ENCODE measurements at places on chromosomes 3 and 15.

- no peak for DNase-seq
Observed at GRCh38 chr3:177370246-177370822, 173.1 kb upstream of the TBL1XR1 start.

GRCh38 chr3:185402561-185402960 is 39.6 kb downstream of the MAP3K13 start:
- DNase-seq, result peak; percentile 34

GRCh38 chr3:175737646-175738572 is 878.8 kb downstream of the NAALADL2 start:
- DNase-seq, result no peak

DNA sequence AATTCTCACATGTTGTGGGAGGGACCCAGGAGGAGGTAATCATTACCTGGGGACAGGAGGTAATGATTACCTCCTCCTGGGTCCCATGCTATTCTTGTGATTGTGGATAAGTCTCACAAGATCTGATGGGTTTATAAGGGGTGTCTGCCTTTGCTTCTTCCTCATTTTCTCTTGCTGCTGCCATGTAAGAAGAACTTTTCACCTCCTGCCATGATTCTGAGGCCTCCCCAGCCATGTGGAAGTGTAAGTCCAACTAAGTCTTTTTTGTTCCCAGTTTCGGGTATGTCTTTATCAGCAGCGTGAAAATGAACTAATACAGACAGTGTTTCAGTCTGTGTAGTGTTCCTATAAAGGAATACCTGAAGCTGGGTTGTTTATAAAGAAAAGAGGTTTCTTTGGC is 13.1 kb upstream of the KCTD6 start:
- DNase-seq, result no peak

DNA sequence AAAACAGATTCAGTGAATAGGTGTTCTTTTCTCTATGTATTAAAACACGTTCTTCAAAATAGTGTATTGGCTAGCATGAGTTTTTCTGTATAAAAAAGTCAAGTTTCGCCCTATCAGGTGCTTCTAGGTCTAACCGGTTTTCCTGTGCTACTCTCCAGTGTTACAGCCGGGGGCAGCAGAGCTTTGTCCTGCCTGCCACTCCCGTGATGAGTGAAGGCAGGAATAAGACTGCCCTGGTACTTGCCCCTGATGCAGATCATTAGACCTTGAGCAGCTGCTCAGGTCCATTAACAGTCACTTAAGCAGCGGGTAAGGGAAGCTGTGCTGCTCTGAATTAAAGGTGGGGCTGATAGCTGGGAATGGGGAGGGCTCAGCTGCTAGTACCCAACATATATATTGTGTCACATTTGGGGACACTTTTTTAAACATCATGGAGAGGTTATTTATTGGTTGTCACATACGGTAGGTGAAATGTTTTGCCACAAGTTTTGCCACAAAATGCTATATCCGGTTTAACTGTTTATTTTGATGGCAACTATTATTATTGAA is 1.3 kb upstream of the UNC13C start:
- no peak for DNase-seq

DNA sequence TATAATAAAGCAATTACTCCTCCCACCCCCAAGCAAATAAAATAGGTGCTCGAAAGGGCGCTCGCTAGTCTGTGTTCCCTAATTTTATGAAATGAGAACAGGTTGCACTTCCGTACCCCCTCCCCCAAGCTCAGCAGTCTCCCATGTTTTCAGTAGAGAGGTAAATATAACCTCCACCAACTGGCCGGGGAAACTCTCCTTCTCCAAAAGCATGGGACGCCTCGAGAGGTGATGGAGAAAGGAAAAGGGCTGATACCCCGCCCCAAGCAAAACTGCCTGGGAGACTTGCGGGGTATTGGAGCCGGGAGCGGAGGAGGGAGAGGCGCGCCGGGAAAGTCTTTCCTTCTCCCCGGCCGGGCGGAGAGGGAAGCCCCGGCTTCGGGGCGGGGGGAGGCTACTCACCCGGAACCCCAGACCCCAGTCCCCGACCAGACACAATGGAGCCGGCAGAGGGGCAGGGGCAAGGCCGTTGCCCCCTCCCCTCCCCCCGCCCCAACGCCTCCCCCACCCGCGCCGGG is 605 bp downstream of the DCUN1D1 start:
- DNase-seq, result peak; percentile 36

DNA sequence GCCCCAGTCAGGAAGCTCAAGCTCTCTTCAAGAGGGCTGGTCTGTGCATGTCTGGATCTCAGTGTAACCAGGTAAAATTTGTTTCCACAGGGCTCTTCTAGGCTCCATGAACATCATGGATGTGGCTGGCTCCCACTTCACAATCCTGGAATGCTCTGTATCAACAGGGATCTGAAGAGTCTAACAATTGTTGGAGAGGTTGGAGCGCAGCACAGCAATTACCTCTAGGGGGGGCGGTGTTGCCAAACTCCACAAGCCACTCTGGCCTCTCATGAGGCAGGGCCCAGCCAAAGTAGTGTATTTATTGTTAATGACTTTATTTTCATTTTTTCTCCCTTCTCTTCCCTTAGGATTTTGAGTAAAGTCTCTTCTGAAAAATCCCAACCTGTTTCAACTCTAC is 6.1 kb upstream of the EIF2B5 start:
- DNase-seq, result no peak

- DNase-seq, result no peak
Observed at GRCh38 chr3:129937717-129938116, 36.8 kb upstream of the TRH start.

GRCh38 chr15:52134502-52135144 is 22.0 kb upstream of the BCL2L10 start:
- DNase-seq, result no peak
